Putamen (tissue), 1 donor: ENCODE measurements at places on chromosomes 7 and 10.

GRCh38 chr10:122249991-122250750 is 20.9 kb upstream of the BTBD16 start:
- DNase-seq: no peak

GRCh38 chr10:13706604-13707003 is 119.8 kb downstream of the PRPF18 start:
- no peak for DNase-seq

GRCh38 chr7:93165447-93165846 is 17.3 kb upstream of the SAMD9L start:
- no peak for DNase-seq

DNA sequence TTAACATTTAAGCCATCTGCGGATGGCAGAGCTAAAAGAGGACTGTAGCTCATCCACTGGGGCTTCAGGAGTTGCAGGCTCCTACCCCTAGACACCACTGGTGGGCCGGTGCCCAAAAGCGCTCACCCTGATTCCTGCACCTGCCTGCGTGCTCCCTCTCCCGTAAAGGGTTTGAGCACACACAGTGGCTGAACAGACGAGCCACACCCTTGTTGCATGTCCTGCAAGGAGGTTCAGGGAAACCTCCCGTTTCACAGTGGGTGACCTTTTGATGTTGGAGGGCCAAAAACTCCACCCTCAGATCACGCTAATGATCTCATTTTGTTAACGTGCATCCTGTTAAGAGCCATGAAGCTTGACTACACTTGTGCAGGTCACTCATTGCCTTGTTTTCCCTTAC is 37.9 kb downstream of the SYPL1 start:
- DNase-seq: no peak

- no peak for DNase-seq
Observed at GRCh38 chr10:71345694-71346093, 26.6 kb downstream of the SLC29A3 start.

DNA sequence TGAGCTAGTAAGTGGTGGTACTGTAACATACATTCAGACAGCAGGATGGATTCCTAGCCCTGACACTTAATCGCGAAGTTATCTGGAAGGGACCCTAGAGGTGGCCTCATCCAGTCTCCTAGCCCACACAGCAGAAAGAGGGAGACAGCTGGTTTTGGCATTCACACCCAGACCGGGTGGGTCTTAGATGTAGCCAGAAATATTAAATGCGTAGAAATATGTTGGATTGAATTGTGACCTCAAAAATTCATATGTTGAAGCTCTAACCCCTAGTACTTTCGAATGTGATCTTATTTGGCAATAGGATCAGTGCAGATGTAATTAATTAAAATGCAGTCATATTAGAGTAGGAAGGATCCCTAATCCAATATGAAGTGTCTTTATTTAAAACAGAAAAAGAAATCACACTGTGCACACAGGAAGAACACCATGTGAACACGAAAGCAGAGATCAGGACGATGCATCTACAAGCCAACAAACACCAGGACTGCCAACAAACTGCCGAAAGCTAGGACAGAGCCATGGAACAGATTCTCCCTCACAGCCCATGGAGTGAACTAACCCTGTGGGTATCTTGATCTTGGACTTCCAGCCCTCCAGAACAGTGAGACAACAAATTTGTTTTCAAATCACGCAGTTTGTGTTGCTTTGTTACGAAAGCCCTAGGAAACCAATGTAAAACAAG is 2.9 kb upstream of the XPNPEP1 start:
- DNase-seq: no peak
